ENCODE measurements at places on chromosomes 2 and 18.

DNA sequence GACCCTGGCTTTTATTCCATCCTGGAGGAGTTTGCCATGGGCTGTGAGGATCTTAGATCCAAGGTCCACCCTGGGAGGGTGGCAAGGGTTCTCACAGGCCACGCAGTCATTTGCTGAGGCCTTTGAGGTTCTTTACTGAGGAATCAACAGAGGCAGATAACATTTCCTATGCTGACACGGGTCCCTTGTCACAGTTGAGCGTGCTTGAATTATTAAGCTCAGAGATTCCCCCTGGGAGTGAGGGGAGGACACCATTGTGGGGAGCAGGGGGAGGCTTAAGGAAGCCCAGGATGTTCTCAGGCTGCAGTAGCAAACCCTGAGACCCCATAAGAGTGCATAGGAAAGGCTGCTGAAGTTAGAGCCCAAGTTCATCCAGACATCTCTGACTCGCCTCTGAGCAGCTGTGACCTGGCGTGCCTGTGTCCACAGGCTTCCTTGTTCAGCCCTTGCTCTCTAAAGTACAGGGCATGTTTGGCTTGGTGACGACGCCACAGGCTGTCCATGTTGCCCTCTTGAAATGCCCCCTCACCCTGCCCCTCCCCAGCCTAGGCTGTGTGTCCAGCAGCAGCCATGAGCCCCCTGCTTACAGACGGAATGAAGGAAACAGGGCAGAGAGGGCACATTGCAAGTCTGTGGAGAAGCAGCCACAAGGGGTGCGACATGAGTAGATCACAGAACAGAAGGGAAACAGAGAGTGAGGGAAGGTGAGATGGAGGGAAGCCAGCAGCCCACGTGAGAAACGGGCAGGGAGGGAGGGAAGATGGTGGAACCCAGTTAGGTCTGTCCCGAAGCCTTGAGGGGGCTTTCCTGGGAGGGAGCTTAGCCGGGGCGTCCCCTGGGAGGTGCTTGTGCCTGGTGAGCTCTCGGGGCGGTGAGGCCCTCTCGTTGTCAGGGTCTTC lies 34.0 kb downstream of the NAPG start:
- DNase-seq: peak; percentile 20

GRCh38 chr2:69013840-69014821 lies 1.2 kb downstream of the ANTXR1 start:
- DNase-seq: peak; percentile 64

DNA sequence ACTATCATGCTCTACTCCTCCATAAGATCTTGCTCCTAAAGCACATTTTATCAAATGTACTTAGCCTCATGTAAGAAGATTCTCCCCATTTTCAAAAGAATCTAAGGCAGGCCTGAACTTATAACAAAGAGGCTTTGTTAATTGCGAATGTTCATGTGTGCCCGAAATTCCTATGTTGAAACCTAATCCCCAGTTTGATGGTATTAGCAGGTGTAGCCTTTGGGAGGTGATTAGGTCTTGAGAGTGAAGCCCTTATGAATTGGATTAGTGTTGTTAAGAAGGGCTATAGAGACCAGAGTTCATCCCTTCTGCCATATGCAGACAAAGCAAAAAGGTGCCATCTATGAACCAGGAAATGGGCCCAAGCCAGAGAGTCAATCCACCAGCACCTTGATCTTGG lies 234.5 kb downstream of the PAX3 start:
- DNase-seq: no peak

GRCh38 chr2:102553601-102554000 lies 65.8 kb upstream of the SLC9A2 start:
- no peak for DNase-seq

DNA sequence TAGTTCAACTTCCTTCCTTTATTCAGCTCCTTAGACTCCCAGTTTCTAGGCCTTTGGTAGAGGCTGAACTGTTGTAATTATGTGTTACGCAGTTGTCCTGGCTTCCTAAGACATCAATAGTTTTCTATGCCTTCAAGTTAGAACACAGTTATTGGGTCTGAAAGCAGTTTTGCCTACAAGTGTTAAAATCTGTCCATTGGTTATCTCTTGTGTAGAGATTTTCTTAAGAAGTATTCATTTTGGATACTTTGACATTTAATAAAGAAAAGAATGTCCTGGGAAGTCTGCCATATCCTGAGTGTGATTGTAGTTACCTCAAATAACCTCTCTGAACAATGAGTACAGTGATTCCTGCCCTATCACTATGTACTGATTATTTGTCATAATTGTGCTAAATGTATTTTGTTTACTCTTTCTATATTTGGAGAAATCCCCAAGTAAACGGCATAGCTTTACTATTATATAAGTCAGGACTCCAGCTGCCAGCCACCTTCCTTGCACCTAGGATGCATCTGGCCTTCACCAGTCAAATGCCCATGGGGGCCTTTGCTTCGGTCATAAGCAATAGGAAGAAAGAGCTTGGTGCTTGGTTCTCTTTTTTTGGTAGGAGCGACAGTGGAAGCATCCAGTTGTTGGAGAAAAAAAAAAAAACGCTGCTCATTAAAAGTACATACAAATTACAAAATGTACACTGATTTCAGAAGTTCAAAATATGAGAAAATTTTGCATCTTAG lies 449.5 kb upstream of the PKDCC start:
- peak; percentile 35 for DNase-seq

- peak; percentile 71 for DNase-seq
These were observed 14.1 kb upstream of the ZDBF2 start for GRCh38 chr2:206260188-206261012.

- peak; percentile 58 for DNase-seq
These were observed 366.4 kb upstream of the CDH20 start for GRCh38 chr18:60966876-60967275.

DNA sequence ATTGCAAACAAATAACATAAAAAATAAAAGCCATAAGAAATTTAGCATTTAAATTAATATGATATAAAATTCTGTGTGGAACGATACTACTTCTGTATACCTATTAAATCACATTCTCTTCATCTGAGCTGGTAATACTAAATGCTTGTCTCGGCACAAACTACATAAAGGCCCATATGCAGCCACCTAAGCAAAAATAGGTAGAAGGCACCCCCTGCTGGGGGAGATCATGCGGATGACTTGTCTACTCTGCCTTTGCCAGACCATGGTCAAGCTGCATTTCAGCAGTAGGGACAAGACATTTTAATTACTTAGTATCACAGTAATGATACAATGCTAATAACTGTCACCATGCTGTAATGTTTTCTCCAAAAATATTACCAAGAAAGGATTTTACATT lies 108.0 kb downstream of the CDH19 start:
- peak; percentile 51 for DNase-seq

GRCh38 chr18:48777026-48777743 lies 173.6 kb downstream of the SMAD7 start:
- peak; percentile 68 for DNase-seq

- peak; percentile 38 for DNase-seq
These were observed 16.2 kb downstream of the ATF2 start for GRCh38 chr2:175151791-175152190.

GRCh38 chr2:241224018-241224850 lies 35.8 kb downstream of the ANO7 start:
- DNase-seq: peak; percentile 48

- DNase-seq: peak; percentile 87
These were observed 445.7 kb upstream of the SLC14A2 start for GRCh38 chr18:45169610-45170009.

DNA sequence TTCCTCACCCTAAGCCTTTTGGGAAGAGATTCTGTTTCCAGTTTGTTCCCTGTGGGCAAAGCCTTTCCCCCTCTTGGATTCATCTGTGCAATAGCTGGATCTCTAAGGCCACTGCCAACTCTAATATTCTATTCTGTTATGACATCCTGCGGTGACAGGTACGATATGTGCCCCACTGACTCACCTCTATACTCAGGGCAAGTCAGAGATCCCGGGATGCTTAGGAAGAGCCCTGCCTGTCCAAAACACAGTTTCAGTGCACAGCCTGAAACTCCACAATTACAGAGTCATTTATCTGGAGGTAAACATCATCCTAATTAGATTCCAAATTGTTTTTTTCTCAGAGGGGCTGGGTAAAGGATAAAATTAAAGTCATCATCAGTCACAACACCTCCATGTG lies 190.2 kb downstream of the TFCP2L1 start:
- DNase-seq: no peak

DNA sequence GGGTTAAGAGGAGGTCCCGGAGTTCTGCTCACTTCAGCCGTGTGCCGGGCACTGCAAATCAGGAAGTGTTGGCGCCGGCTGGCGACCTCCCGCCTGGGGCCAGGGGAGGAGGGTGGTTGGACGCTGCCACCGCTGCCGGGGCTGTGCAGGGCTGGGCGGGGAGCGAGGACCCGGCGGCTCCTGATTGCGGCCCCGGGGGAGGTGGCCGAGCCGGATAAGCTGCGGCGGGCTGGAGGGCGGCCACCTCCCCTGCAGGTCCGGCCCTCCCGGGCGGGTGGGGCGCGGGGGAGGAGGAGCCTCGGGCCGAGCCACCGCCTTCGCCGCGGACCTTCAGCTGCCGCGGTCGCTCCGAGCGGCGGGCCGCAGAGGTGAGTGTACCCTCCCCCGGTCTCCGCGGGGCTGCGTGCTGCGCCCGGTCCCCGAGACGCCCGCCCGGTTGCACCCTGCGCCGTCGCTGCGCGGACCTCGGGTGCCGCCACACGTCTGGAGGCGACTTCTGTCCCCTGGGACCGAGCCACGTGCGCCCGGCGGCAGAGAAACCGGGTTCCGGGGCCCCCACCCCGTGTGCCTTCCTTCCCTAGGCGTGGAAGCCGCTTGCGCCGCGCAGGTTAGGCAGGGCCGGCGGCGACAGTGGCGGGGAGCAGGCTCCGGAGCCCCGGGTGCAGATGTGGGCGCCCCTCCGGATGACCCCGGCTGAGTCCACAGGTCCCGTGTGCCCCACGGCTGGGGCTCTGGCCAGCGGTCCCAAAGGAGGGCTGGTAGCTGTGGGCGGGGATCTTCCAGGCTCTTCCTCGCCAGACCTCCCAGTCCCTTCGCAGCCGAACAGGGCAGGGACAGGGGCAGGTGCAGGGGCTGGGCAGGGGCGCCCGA lies at the start of gene STEAP3:
TSS of gene STEAP3 (plus strand) at position 314 of the 870 bp plus-strand sequence. CDS start 7,179 bp downstream, outside the sequence.
- peak; percentile 42 for DNase-seq

DNA sequence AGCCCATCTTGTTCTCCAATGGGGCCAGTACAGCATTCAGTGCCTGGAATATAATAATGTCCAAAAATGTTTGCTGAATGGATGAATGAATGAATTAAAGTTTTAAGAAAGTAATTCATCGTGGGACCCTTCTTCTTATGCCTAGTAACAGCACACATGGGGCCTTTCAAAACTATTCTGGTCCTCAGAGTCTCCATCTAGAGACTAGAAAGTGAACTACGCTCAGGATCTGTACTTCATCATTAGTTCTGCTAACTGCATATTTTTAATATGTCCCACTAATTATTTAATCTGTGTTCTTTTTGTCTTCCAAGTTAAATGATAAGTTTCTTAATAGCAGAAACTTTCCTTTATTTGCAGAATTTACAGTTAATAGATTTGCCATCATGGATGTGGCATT lies 172.5 kb downstream of the SMAD2 start:
- DNase-seq: peak; percentile 33

DNA sequence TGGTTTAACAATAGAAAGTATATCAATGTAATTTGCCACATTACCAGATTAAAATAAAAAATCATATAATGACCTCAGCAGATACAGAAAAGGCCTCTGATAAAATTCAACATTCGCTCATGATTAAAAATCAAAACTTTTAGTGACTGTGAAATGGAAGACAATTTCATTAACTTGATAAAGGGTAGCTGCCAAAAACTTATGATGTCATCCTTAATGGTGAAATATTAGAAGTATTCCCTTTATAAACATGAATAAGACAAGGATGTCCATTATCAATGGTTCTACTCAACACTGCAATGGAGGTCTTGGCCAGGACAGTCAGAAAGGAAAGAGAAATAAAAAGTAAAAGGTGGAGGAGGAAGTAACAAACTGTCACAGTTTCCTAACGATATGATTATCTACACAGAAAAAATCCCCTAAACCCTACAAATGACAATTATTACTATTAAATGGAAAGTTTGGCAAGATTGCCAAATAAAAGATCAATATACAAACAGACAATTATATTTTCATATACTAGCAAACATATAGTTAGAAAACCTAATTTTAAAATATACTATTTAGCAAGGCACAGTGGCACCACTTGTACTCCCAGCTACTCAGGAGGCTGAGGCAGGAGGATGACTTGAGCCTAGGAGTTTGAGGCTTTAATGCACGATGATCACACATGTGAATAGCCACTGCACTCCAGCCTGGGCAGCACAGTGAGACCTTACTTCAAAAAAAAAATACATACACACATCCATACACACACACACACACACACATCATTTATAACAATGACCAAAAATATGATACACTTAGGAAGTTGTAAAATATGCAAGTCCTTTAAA lies 12.8 kb downstream of the METTL8 start:
- no peak for DNase-seq

- peak; percentile 75 for DNase-seq
These were observed 95.5 kb upstream of the ATP8B1 start for GRCh38 chr18:57898506-57899124.

DNA sequence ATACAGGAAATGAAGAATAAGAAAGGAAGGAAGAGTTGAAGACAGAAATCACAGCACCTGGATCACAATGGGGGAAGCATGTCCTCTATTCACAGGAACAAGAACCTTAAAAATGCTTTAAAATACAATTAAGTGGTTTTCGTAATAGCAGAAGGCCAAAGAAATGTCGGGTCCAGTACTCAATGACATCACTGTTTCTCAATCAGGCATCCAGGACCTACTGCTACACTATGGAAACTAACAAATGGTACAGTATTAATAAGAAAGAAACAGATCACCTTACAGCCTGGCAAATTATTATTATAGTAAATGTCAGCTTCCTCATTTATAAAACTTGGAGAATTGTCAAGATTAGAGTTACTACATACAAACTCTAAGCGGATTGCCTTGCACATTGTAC lies 15.8 kb downstream of the HNRNPLL start:
- DNase-seq: peak; percentile 60

DNA sequence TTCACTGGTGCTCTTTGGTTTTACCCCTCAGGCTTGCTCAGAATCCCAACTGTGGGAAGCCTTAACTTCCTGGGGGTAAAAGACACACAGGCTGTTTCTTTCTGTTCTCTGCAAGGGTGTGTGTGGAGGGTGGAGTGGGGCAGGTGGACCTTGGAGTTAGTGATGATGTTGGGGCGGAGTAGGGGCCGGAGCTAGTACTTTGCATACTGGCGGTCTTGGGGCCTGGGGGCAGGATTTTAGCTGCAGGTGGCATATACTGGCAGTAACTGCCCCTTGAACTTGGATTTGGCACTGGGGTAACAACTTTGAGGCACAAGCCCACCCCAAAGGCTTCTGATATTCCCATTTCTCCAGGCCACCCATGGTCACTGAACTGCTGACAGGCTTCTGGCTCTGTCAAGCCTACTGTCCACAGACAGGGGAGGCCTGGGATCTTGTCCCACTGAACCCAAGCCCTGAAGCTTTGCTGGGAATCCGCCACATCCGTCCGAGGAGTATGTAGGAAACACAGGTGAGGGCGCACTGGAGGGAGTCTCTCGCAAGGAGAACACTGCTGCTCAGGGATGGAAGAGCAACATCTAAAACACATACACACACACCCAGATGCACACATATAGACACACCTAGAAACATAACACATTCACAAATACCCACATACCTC lies 258.9 kb downstream of the DYSF start:
- DNase-seq: no peak

GRCh38 chr18:12409469-12409868 lies 1.7 kb downstream of the PRELID3A start:
- peak; percentile 42 for DNase-seq

- peak; percentile 83 for DNase-seq
These were observed 232.9 kb downstream of the GULP1 start for GRCh38 chr2:188524519-188525113.

- no peak for DNase-seq
These were observed 66.5 kb upstream of the TGIF1 start for GRCh38 chr18:3383381-3383915.
